ENCODE measurements at places on chromosomes 11 and 22.

GRCh38 chr22:19966908-19967750 is 25.5 kb upstream of the TXNRD2 start:
- no peak for DNase-seq
- H3K4me3 ChIP-seq: no peak overlapping the region
- no peak overlapping the region for H3K27ac ChIP-seq
- no peaks in the 10 kb centered on the region for H3K27me3 ChIP-seq
- peaks cover 86% of the 10 kb centered on the region for H3K36me3 ChIP-seq
- peaks cover 6% of the 10 kb centered on the region for H3K4me1 ChIP-seq

DNA sequence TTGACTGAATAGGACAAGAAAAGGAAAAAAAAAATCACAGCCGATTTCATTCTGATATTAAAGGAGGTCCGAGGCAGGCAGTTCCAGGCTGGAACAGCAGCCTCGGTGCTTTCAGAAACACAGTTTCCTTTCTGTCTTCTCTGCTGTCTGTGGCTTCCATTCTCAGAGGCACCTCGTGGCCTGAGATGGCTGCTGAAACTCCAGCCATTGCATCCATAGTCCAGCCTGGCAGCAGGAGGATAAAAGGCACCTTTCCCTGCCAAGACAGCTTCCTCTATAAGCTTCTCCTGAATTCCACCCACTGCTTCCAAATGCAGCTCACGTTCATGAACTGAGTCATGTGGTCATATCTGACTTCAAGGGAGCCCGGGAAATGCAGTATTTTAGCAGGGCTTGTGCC is 390.5 kb downstream of the TBC1D22A start:
- H3K4me3 ChIP-seq: no peak overlapping the region
- no peaks in the 10 kb centered on the region for H3K4me1 ChIP-seq
- H3K36me3 ChIP-seq: no peaks in the 10 kb centered on the region
- H3K27me3 ChIP-seq: no peaks in the 10 kb centered on the region

GRCh38 chr22:27794226-27794625 is 7.3 kb downstream of the MN1 start:
- no peak overlapping the region for H3K4me3 ChIP-seq
- H3K27ac ChIP-seq: peak overlapping the region; percentile 92
- no peaks in the 10 kb centered on the region for H3K36me3 ChIP-seq

DNA sequence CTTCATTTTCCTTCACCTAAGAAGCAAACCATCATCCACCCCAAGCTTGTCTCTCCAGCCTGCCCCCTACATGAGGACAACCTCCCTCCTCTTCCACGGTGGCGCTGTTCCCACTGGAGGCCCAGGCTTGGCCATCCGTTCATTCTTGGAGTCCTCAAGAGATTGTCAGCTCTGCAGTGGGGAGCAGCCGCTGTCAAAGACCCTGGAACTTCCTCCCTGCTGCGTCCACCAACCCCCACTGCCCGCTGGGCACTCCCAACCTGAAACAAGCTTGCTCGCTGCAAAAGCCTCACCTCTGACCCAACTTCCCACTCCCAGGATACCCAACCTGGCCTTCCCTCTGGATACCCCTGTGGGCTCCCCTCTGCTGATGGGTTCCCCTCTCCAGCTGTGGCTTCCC is 10.4 kb upstream of the CD81 start:
- no peak overlapping the region for H3K27ac ChIP-seq
- no peaks in the 10 kb centered on the region for H3K27me3 ChIP-seq
- no peaks in the 10 kb centered on the region for H3K36me3 ChIP-seq
- no peak for DNase-seq
- H3K4me1 ChIP-seq: no peaks in the 10 kb centered on the region
- H3K4me3 ChIP-seq: no peak overlapping the region
